Suppressor macrophage (primary cell): ENCODE measurements at places on chromosomes 6 and 20.
A peak's percentile ranks its signal among the peaks of the same experiment; 100 is the strongest.

DNA sequence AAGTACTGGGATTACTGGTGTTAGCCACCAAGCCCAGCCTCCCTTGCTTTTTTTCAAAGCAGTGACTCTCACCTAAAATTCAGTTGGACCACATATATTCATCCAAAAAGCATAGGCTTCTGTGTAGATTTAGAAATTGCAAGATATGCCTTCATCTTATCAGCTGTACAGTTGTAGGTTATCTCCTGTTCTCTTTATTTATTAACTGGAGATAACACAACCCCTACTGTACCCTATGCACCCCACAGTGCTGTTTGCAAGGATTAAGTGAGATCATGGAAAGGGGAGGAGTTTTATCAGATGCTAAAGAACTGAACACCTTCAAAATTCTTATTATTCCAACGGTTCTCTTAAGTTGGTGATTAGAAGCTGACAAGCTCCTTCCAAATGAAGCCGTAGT, 164.4 kb upstream of the JARID2 start:
- DNase-seq, result no peak

- DNase-seq, result no peak
Observed at GRCh38 chr20:61682996-61683681, 382.5 kb downstream of the TAF4 start.

DNA sequence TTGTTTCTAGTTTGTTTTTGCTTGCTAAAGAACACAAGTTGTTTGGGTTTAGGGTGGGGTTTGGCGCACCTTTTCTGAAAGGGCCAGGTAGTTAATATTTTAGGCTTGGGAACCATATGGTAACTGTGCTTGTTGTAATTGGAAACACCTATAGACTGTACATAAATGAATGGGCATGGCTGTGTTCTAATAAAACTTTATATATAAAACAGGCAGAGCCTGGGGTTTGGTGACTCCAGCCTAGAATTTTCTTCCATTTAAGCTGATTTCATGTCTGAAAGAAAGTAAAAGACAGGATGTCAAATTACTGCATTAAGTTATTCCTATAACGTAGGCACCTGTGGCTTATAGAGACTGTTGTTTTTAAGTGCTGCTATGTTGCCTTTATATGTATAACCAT, 36.1 kb upstream of the MAPK13 start:
- DNase-seq, result no peak

GRCh38 chr20:5150226-5151076, 23.6 kb downstream of the CDS2 start:
- peak; percentile 29 for DNase-seq

DNA sequence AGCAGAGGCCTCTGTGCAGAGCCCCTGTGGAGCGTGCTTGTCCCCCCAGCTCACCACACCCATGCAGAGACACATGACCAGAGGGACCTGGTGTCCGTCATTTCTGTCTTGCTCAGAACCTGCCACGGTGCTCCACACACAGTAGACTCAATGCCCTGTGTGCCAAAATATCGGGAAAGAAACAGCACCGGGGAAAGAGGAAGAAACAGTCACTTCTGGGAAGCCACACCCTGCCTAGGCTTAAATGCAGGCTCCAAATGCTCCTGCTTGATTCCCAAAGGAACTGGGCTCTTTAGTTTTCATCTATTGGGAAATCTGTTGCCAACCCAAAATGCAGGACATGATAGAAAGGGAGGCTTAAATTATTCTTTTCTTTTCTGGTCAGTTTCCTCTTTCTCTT, 503.9 kb downstream of the CD83 start:
- DNase-seq, result no peak

GRCh38 chr6:107740496-107741190, 83.5 kb downstream of the SCML4 start:
- DNase-seq, result no peak

GRCh38 chr6:149342525-149342924, 25.0 kb downstream of the TAB2 start:
- DNase-seq, result peak; percentile 49

DNA sequence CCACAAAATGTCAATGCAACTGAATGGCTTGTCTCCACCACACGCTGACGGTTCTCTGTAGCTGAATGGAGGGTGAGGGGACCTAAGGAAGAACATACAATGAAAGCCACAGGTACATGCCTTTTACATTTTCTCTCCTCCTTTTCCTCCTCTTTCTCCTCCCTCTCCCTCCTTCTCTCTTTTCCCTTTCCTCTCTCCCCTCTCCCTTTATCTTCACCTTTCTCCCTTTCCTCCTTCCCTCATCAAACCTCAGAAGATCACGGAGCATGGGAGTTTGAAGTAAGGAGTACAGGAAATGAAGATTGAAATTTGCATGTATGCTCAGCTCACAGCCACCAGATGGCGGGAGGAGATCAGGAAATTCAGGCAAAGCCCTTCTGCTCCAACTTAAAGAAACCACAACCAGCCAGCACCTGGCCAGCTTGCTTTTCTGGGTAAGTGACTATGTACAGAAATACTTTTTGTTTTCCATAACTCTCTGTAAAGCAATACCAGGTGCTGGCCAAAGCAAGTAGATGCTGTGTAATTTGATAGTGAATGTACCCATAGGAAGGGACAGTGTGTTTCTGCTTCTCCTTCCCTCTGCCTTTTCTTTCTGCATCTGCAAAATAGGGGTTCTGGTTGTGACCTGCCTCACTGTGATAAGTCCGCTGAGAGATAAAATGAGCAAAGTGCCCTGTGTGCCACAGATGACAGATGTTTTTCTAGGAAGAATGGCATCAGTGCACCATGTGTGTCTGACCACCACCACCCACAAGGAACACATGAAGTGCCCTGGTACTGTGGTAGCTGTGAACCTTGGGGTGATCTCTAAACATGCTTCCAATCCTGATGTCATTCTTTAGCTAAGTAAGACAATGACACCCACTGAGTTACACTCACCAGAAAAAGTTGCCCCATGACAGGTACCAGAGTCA, 18.6 kb upstream of the FOXO3 start:
- peak; percentile 79 for DNase-seq

DNA sequence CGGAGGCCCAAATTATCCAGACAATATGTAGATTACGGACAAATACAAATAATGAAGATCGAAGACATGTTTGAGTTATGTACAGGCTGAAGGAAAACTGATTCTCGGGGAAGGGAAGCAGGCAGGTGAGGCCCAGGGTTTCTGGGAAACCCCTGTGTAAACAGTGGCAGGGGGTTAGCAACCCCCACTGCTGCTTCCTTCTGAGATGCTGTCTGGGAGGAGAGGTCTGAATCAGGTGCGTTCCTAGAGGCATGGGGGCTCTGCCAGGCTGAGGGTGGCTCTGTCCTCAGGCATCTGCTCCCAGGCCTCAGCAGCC, 7.2 kb upstream of the MDGA1 start:
- DNase-seq, result no peak

DNA sequence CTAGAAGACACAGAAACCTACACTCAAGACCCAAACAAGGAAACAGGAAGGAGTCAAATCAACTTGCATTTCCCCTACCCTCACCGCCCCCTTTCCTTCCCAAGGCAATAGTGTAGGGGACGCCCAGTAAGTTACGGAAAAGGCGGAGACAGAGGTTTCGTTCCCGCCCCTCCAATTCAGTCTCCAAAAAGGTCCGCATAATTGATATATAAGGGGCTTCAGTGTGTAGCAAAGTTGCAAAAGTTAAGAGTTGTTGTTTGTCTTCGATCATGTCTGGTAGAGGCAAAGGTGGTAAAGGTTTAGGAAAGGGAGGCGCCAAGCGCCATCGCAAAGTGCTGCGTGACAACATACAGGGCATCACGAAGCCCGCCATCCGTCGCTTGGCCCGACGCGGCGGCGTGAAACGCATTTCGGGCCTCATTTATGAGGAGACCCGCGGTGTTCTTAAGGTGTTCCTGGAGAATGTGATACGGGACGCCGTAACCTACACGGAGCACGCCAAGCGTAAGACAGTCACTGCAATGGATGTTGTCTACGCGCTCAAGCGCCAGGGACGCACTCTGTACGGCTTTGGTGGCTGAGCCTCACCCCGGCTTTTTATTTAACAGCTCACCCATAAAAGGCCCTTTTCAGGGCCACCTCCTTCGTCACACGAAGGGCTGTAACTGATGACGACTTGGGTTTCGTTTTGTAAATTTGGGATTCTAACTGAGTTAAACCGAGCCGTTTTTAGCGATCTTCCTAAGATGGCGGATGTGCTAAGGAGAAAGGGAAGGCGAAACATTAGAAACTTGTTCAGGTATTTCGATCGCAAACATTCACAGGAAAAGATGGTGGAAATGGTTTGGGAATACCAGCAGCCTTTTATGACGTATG, 124.6 kb upstream of the BTN3A2 start:
- DNase-seq, result peak; percentile 75

DNA sequence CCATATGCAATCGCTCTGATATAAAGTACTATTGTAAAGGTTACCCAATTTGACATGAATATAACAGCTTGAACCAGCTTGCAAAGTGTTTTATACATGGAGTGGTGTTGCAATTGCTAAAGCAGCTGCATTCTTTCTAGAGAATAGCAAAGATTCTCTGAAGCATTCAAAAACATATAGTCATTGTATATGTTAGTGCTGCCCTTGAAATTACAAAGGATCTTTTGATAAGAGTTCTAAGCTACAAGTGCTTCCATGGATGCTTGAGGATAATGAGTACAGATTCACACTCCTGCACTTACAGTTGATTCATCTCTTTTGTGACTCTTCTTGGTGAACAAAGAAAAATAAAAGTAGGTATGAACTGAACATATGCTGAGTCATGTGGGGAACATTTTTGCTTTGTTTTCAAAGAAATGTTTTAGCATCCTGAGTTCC, 175.7 kb downstream of the ALDH8A1 start:
- DNase-seq, result no peak

DNA sequence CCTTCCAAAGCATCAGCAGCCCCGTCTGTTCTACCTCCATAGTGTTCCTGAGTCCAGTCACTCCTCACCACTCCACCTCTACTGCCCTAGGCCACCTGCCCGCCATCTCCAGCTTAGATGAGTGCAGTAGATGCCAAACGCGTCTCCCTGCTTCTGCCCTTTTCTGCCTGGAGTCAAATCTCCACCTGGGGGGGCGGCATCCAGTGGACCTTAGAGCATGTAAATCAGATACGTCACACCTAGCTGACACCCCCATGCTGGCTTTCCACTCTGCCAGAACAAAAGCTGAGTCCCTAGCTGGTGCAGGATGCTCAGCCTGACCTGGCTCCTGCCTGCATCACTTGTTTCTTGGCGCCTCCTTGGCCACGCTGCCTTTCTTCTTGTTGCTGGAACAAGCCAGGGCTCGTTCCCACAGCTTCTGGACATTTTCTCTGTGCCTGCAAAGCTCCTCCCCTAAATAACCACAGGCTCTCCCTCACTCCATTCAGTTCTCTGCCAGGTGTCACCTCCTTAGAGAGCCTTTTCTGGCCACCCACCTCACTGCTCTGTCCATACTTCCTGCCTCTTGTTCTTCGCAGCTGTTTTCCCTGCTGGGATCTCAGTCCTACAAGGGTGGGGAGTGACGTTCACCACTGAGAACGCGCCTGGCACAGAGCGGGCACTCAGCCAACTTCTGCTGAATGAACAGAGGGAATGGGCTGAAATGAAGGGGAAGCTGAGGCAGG, 5.8 kb downstream of the DDR1 start:
- no peak for DNase-seq

DNA sequence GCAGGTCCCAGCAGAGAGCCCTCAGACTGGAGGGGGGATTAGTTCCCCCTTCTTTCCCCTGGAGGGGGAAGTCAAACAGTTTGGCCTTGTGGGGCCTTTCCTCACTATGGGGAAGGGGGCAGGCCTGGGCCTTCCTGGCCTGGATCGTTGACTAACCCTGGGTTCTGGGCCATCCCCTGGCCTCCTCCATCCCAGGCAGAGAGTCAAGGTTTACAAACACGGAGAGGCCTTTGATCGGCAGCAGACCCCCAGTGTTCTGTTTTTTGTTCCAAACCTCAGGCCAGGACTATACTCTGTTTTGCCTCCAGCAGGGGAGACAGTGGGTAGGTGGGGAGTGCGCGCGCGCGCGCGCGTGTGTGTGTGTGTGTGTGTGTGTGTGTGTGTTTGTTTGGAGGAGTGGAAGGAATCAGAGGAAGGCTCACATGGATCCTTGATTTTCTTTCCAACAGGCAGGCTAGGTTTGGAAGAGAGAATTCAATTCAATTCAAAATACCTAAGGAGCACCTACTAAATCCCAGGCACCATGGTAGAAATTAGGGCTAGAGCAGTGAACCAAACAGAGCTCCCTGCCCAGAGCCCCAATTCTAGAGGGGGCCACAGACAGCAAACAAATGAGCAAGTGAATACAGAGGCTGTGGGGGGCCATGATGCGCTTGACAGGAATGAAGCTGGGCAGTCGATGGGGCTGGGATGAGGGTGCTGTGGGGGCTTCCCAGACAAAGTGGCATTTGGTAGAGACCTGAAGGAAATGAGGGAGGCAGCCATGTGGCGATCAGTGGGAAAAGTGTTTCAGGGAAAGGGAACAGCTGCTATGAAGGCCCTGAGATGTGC, 14.8 kb downstream of the TP53RK start:
- no peak for DNase-seq

DNA sequence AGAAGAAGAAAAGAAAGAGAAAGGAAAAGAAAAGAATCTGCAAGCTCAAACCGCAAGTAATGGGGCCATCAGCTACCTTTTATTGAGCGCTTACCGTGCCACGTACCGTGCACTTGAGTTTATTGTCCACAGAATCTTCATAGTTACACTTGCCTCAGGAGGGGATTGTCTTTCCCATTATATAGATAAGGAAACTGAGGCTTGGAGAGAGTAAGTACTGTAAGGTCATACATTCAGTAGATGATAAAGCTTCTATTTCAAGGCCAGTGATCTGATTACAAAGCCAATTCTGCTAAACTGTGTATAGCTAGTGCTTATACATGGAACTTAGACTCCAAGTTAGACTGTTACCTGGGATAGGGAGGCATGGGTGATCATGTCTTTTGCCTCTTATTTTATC, 110.4 kb upstream of the IYD start:
- DNase-seq, result no peak

DNA sequence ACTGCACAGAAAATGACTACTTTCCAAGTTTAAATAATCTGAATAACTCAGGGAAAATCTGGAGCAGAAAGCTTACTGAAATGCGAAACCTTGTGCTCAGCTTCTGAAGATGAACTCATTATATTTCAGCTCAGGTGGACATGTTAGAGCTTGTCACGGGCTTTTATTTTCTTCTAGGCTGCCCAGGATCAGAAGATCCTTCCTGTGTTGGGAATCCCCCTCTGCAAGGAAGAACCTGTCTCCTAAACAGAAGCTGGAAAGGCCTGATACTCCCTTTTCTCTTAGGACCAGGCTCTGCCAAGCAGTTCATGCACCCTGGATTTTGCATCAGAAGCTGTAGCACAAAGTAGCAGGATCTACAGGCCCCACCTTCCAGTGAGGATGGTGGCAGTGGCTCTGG, 5.1 kb upstream of the SLC2A12 start:
- DNase-seq, result no peak

DNA sequence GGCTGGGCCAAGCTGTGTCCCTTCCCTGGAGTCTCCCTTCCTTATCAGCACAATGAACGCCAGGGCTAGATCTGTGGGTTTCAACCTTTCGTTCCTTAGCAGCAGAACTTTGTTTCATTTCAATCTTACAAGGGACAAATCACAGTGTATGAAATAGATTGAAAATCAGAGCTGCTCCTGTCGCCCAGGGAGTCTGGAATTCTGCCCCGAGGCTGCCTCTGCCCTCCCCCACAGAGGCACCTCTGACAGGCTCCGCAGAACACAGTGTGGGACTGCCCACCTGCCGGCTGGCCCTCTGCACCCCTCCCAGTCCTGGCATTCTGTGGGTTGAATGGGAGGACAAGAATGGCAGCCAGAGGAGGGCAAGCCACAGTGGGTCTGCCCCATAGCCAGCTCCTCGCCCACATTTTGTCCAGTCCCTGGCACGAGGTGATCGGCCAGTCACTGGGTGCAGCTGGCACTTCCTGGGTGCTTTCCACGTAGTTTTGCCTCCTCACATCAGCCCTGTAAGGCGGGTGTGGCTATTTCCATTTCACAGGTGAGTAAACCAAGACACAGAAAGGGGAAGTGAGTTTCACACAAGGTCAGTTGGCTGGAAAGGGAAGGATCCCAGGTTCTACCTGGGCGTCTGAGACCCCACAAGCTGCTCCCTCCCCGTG, 26.1 kb downstream of the MANBAL start:
- no peak for DNase-seq
